ENCODE measurements at places on chromosomes 4 and X. TPM values are rescaled to one million over a fixed set of nuclear protein-coding genes. Genes with fewer than 3 reads are reported as not detected.

GRCh38 chrX:41118156-41118555 is 32.9 kb downstream of the USP9X start:
- DNase-seq = peak; percentile 45

DNA sequence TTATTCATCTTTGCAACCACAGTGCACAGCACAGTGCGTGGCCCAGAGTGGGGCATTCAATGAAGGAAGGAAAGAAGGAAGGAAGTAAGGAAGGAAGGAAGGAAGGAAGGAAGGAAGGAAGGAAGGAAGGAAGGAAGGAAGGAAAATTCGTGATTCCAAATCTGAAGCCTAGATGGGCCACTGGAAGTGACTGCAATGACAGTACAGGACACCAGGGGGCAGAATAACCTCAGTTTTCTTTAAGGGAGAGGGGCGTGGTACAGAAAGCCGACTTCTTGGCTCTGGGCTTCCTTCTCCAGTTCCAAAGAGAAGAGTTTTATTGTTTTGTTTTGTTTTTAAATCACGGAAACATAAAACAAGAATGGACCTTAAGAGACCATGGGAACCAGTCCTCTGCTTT is 47.8 kb downstream of the APLN start:
- peak; percentile 56 for DNase-seq

The ZIC3 gene
- not detected for total RNA-seq

The ZNF595 gene
- 15.9 TPM for total RNA-seq

DNA sequence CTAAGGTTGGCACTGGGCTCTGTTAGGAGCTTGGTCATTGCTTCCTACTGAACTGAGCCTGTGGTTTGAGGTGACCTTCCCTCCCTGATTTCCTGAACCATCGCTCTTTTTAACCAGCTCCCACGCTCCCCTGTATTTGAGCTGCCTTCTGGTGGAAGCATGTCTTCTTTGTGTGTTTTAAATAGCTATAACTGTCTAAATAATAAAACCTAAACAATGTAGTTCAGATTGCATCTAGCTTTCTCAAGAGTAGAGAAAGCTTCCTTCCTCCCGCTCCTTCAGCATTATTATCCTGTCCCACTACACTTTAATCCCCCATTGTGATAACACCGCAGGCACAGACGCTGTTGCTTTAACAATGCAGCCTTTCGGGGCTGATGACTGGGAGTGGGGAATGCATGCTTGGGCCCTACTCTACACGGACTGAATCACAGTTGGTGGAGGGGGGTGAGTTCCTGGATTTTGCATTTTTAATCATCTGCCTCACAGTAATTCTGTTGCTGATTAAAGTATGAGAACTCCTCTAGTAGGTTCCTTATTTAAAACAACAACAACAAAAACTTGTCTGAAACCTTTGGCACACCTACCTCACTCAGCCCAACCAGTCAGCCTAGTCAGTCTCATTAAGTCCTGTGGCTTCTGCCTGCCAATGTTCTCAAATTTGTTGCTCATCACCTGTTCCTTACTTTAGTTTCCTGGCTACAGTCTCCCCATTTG is 6.6 kb downstream of the SMS start:
- DNase-seq = no peak

GRCh38 chrX:68710870-68711576 is 63.6 kb downstream of the STARD8 start:
- DNase-seq = peak; percentile 8

GRCh38 chr4:102608190-102608589 is 107.0 kb downstream of the NFKB1 start:
- no peak for DNase-seq

GRCh38 chr4:6917461-6918271 is 8.0 kb downstream of the TBC1D14 start:
- peak; percentile 49 for DNase-seq

DNA sequence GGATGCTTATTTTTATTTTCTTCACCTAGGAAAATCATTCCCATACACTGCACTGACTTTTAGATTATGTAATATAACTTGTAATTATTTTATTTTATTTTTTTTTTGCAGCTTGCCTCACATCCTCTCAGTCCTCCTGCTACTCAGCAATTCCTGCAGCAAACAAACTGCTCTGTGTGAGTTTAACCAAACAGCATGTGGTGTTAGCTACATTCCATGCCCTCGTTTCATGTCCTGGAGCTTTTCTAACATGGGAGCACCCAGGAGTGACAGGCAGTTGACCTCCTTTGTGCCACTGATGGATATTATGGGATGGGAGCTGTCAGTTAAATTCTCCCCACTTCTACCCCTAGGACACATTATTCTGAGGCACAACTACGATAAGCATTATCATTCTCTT is 24.8 kb downstream of the CXCL1 start:
- no peak for DNase-seq

- DNase-seq = no peak
Measured at GRCh38 chrX:129427267-129427666, 96.0 kb downstream of the SMARCA1 start.

- no peak for DNase-seq
Measured at GRCh38 chrX:133373386-133374079, 41.8 kb downstream of the GPC4 start.

The TMEM255A gene
- not detected for total RNA-seq

The DCAF4L1 gene
- total RNA-seq = 0.07 TPM

GRCh38 chr4:6307230-6307629 is 37.6 kb downstream of the WFS1 start:
- DNase-seq = no peak

The IQCM gene
- total RNA-seq = not detected

The GBA3 gene
- total RNA-seq = not detected

The GAGE12H gene
- not detected for total RNA-seq

The ARSJ gene
- not detected for total RNA-seq

- no peak for DNase-seq
Measured at GRCh38 chrX:925652-926061, 286.8 kb downstream of the CRLF2 start.

DNA sequence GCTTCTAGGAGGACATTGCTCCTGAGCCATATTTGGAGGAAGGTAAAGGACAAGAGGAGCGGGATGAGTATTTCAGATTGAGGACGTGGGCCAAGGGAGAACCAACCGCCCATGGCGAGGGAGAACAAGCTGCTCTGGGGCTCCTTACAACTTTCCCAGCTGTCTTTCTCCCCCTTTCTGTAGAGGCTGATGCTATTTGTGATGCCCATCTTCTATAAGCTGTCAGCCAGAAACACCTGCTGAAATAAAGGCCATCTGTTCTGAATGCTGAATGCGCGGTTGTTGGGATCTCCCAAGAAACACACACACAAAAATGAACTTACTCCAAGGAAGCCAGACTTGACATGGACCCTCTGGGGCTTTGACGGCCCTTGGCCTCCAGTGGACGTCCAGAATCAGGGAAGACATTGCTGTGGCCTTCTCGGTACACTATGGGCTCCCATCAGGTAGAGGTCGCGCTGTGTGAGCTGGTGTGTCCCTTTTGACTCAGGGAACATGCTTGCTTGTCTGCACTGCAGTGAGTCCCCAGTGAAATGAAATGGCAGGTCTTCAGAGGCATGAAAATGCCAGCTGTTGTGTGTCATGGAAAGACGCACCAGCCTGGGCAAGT is 30.9 kb downstream of the RWDD4 start:
- no peak for DNase-seq

- DNase-seq = no peak
Measured at GRCh38 chr4:43234626-43235415, 342.3 kb downstream of the GRXCR1 start.

- no peak for DNase-seq
Measured at GRCh38 chr4:98728433-98728832, 70.0 kb upstream of the TSPAN5 start.

DNA sequence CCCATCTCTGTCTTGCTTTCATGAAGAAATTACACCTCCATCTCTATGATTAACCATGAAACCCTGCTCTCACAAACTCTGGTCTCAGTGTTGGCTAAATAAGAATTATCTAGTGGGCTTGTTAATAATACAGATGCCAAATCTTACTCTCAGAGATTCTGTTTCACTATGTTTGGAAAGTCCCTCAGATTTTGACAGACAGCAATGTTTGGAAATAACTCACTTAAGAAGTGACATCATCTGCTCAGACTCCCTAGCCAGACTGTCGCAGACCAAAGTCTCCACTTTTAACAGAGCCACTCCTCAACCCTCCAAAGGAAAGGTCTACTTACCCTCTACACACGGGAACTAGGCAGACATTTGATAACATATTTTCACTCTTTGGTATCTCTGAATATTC is 328.5 kb upstream of the FGF16 start:
- DNase-seq = no peak

GRCh38 chr4:27206009-27206408 is 345.4 kb downstream of the STIM2 start:
- no peak for DNase-seq

DNA sequence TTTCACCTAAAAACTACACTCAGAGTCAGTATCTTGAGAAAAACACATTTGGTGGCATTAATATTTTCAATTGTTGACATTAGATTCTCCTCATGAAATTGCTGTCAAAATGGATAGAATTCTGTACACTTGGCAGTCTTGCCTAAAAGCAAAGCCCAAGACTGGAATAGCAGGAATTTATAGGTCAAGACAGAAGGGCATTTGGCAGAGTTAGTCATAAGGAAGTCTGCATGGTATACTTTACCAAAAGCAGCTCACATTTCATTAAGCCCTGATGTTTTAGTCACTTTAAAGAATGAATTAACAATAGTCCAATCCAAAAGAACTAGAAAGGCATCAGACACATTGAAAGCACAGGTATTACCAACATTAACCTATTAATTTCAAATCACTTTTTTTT is 7.1 kb downstream of the CCDC160 start:
- no peak for DNase-seq

DNA sequence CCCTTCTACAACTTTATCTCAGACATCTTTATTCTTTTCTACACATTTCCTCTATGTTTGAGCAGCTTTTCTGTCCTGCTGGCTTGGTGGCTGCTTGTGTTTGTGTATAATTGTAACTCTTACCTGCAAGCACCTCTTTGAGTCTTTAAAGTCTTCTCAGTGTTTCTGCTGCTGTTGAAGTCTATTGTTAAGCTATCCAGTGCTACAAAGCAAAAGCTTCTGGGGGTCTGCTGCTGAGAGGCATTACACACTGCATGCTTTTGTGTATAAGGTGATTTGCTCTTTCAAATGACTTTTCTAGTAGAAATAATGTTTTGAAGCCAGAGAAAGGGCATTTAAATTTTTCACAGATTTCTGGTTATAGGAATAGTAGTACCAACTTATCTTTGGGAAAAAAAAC is 241.8 kb downstream of the DTHD1 start:
- DNase-seq = no peak

DNA sequence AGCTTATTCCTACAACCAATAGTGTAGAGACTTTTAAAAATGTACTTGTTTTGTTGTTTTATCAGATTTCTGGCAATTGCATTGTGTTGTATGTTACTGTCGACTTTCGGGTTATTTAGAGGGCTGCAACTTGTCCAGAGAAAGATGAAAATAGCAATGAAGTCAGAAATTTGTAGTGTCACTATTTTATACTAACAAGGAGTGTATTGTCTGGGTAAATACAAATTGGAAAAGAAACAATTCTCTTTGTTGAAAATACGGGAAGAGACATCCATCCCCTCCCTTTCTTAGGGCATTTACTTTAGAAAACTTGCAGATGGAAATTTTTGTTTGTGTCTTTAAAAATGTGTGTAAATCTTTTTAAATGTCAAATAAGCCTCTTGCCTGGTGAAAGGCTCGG is 792.0 kb downstream of the PCDH18 start:
- DNase-seq = no peak

Measured in activated CD4-positive, alpha-beta T cell treated with anti-CD3 and anti-CD28 coated beads, Interleukin-2, amount 10 ng/mL, durations not matched to agents 7 days and 5 days (primary cell).